Kidney (tissue), 22 donors: ENCODE measurements at places on chromosomes 12 and 14. TPM values are rescaled to one million over a fixed set of nuclear protein-coding genes. Genes with fewer than 3 reads are reported as not detected.

Gene OTOGL
- 0.47 TPM for total RNA-seq

Gene SLC4A8
- total RNA-seq, result 2.4 TPM

Gene GDF3
- 0.66 TPM for total RNA-seq

- no peak for DNase-seq
- H3K27me3 ChIP-seq, result no peaks in the 10 kb centered on the region
Observed at GRCh38 chr14:91964724-91965123, 17.2 kb upstream of the FBLN5 start.

- H3K36me3 ChIP-seq, result no peaks in the 10 kb centered on the region
- peak overlapping the region; percentile 76 for H3K4me3 ChIP-seq
- peaks cover 5% of the 10 kb centered on the region for H3K4me1 ChIP-seq
- peaks cover 4% of the 10 kb centered on the region for H3K27me3 ChIP-seq
Observed at GRCh38 chr12:53219292-53219955, 12.4 kb upstream of the ITGB7 start.

GRCh38 chr12:121738340-121738858, 25.8 kb downstream of the TMEM120B start:
- H3K27ac ChIP-seq, result no peak overlapping the region
- DNase-seq, result no peak
- no peaks in the 10 kb centered on the region for H3K4me1 ChIP-seq
- no peaks in the 10 kb centered on the region for H3K27me3 ChIP-seq
- no peaks in the 10 kb centered on the region for H3K36me3 ChIP-seq

DNA sequence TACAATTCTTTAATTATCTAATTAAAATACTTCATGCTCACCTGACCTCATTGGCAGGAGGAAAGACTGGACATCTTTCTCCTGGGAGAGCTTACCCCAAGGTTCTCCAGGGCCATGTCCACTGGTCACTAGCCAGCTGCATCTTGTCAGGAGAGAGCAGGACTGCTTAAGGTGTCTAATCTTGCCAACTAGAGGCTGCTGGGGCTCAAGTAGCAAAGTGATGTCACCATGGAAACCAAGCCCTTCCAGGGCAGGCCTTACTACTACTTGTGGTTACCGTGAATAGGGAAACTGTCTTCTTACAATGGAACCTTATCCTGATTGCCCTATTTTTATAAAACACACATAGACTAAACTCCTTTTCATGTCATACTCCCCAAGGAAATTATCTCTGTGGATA, 376.4 kb downstream of the SNAPC1 start:
- no peaks in the 10 kb centered on the region for H3K4me1 ChIP-seq
- no peaks in the 10 kb centered on the region for H3K36me3 ChIP-seq
- DNase-seq, result peak; percentile 31
- no peak overlapping the region for H3K4me3 ChIP-seq
- no peak overlapping the region for H3K27ac ChIP-seq

DNA sequence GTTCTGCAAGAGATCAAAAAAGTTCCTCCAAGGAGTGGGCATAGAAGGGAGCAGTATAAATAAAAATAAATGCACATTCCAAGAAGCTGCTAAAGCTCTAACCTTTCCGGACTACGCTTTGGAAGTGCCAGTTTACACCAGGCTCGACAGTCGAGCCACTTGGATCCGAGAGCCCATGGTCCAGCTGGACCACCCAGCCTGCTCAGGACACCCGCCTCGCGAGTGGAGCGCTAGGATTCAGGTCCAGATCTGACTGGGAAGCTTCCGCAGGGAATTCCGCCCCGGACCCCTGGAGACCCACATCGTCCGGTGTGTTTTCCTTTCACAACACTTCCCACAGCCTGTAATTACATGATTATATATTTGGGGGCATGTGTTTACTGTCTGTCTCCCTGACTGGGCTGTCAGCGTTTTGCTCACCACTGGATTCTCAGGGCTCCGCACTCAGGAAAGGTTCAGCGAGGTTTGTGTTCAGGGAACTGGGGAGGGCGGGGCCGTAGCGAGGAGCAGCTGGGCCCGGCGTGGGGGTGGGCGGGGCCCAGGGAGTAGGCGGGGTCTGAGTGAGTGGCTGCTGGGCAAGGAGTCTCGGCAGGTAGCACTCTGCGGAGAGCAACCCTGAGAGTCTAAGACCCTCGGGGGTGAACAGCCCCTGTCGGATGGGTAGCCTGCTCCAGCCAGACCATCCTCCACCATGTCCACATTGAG, 52.3 kb upstream of the TMEM263 start:
- peak; percentile 91 for DNase-seq
- no peaks in the 10 kb centered on the region for H3K36me3 ChIP-seq
- peak overlapping the region; percentile 73 for H3K4me3 ChIP-seq
- no peaks in the 10 kb centered on the region for H3K27me3 ChIP-seq
- no peak overlapping the region for H3K27ac ChIP-seq

- no peak overlapping the region for H3K27ac ChIP-seq
- DNase-seq, result no peak
- no peaks in the 10 kb centered on the region for H3K36me3 ChIP-seq
- H3K27me3 ChIP-seq, result no peaks in the 10 kb centered on the region
- H3K4me3 ChIP-seq, result no peak overlapping the region
Observed at GRCh38 chr12:44889162-44889561, 13.0 kb upstream of the NELL2 start.

DNA sequence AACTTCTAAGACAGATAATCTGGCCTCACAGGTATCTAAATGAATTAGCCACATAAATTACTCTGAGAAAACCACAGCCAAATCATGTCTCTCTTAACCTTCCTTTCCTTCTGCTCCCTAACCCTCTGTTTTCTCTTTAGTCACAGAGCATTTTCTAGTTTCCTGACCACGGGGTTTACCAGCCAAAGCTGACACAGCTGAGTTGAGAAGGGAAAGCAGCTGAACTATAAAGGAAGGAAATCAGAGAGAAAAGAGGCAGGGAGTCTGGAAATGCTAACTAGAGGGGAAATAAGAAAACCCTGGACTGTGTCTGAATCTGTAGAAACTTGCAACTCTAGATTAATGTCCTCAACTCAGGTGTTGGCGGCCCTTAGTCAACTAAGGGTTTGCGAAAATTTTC, 24.4 kb downstream of the ANKS1B start:
- H3K36me3 ChIP-seq, result no peaks in the 10 kb centered on the region
- DNase-seq, result no peak
- no peak overlapping the region for H3K4me3 ChIP-seq
- no peaks in the 10 kb centered on the region for H3K27me3 ChIP-seq

DNA sequence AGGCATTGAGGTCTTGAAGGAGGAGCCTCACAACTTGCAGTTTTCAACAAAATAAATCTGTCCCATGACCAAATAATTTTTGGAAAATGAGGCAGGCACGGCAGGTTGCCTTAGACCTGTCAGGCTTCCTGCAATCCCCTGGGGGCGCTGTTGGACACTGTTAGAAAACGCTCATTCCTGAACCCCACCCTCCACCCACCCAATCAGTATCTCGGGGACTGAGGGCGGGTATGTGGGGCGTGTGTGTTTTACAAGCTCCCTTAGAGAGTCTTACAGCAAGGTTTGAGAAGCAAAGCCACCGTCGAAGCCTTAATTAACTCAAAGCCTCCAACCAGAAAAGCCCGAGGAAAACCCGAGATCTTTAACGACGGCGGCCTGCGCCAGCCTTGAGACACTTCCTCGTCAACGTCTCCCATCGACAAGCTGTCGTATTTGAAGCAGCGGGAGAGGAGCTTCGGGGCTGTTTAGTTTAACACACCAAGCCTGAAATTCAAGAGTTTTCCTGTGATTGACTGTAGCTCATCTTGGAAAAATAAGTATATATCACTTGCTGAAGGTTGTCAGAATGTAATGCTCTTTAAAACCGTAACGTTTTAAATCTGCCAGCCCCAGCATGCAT, 123.0 kb downstream of the GLT1D1 start:
- no peak for DNase-seq
- no peak overlapping the region for H3K4me3 ChIP-seq
- no peaks in the 10 kb centered on the region for H3K27me3 ChIP-seq
- H3K36me3 ChIP-seq, result no peaks in the 10 kb centered on the region

DNA sequence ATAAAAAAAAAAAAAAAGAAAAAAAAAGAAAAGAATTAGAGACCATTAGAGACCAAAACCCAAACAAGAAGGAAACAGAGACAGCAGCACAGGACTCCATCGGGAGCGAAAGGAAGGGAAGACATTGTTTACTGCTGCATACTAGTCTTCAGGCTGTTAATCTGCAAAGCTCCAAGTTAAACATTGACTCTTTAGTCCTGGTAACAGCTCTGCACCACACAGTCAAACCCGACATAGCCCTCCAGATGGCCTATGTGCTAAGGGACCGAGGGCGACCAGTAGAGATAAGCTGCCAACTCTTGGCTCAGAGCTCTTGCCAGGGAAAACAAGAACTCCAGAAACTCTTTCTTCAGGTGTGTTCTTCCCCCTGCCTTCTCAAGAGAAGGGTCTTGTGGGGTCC, 7.8 kb downstream of the P2RX4 start:
- peak overlapping the region; percentile 69 for H3K27ac ChIP-seq
- no peak for DNase-seq
- no peaks in the 10 kb centered on the region for H3K36me3 ChIP-seq

- H3K4me1 ChIP-seq, result peaks cover 10% of the 10 kb centered on the region
- no peaks in the 10 kb centered on the region for H3K27me3 ChIP-seq
- peaks cover 4% of the 10 kb centered on the region for H3K36me3 ChIP-seq
- no peak overlapping the region for H3K27ac ChIP-seq
- H3K4me3 ChIP-seq, result no peak overlapping the region
Observed at GRCh38 chr12:32566663-32567295, 112.3 kb upstream of the DNM1L start.

GRCh38 chr12:1920436-1920835, 2.0 kb upstream of the CACNA2D4 start:
- no peaks in the 10 kb centered on the region for H3K4me1 ChIP-seq
- no peak for DNase-seq
- no peaks in the 10 kb centered on the region for H3K27me3 ChIP-seq
- no peak overlapping the region for H3K27ac ChIP-seq
- no peak overlapping the region for H3K4me3 ChIP-seq

GRCh38 chr14:83312511-83312910, 1778.9 kb upstream of the SEL1L start:
- no peak overlapping the region for H3K4me3 ChIP-seq
- H3K4me1 ChIP-seq, result no peaks in the 10 kb centered on the region
- no peaks in the 10 kb centered on the region for H3K36me3 ChIP-seq
- H3K27me3 ChIP-seq, result no peaks in the 10 kb centered on the region

GRCh38 chr12:115109863-115110262, 425.9 kb upstream of the TBX3 start:
- no peak for DNase-seq
- no peak overlapping the region for H3K27ac ChIP-seq
- no peak overlapping the region for H3K4me3 ChIP-seq
- H3K4me1 ChIP-seq, result no peaks in the 10 kb centered on the region
- H3K36me3 ChIP-seq, result no peaks in the 10 kb centered on the region
- H3K27me3 ChIP-seq, result no peaks in the 10 kb centered on the region

GRCh38 chr14:24260026-24260779, 2.8 kb downstream of the TGM1 start:
- H3K27ac ChIP-seq, result peak overlapping the region; percentile 18
- H3K4me1 ChIP-seq, result peaks cover 3% of the 10 kb centered on the region
- DNase-seq, result no peak

GRCh38 chr12:63129927-63130326, 21.1 kb downstream of the AVPR1A start:
- no peak overlapping the region for H3K4me3 ChIP-seq
- no peaks in the 10 kb centered on the region for H3K36me3 ChIP-seq
- no peaks in the 10 kb centered on the region for H3K4me1 ChIP-seq

- no peak overlapping the region for H3K27ac ChIP-seq
- no peaks in the 10 kb centered on the region for H3K27me3 ChIP-seq
- H3K36me3 ChIP-seq, result peaks cover 74% of the 10 kb centered on the region
- H3K4me1 ChIP-seq, result peaks cover under 1% of the 10 kb centered on the region
- no peak overlapping the region for H3K4me3 ChIP-seq
Observed at GRCh38 chr12:122517877-122518276, 8.9 kb downstream of the RSRC2 start.

- H3K36me3 ChIP-seq, result no peaks in the 10 kb centered on the region
- H3K27ac ChIP-seq, result peak overlapping the region; percentile 79
- H3K4me3 ChIP-seq, result no peak overlapping the region
- H3K27me3 ChIP-seq, result no peaks in the 10 kb centered on the region
- no peak for DNase-seq
Observed at GRCh38 chr12:121214855-121215745, 5.2 kb downstream of the P2RX4 start.

DNA sequence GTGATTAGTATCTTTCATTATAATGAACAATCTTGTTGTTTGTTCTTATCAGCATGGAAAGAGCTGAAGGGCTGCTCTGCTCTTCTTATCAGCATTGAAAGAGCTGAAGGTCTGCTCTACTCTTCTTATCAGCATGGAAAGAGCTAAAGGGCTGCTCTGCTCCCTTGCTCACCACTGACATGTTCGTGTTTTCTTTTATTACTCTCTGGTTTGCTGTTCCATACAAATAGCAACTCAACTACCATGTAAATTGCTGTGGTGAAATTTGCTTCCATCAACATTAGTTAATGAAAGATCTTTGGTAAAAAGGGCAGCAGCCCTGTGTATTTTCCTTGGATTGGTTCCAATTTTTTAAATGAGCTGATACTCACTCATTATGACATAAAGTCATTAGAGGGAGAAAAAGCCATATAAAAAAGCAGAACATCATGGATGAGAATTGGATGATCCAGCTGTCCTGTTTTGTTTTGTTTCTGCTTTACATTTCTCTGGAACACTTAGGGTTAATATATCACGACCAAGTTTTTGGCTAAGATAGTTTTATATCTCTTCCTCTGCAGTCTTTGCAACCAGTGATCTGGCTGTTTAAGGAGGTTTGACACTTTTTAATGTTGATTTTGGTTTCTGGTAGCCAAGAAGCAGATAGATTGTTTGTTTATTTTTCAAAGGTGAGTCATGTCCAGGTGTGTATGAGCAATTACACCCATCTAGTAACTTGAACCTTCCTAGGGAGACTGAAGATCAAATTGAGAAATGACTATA, 356.6 kb downstream of the CEP128 start:
- H3K4me1 ChIP-seq, result no peaks in the 10 kb centered on the region
- H3K4me3 ChIP-seq, result no peak overlapping the region
- no peak for DNase-seq
- H3K27ac ChIP-seq, result no peak overlapping the region

GRCh38 chr12:121812921-121813896, 9.4 kb downstream of the SETD1B start:
- H3K27ac ChIP-seq, result peak overlapping the region; percentile 69
- DNase-seq, result peak; percentile 68
- H3K4me3 ChIP-seq, result peak overlapping the region; percentile 83
- H3K27me3 ChIP-seq, result no peaks in the 10 kb centered on the region
- H3K36me3 ChIP-seq, result peaks cover 38% of the 10 kb centered on the region
- peaks cover 25% of the 10 kb centered on the region for H3K4me1 ChIP-seq

DNA sequence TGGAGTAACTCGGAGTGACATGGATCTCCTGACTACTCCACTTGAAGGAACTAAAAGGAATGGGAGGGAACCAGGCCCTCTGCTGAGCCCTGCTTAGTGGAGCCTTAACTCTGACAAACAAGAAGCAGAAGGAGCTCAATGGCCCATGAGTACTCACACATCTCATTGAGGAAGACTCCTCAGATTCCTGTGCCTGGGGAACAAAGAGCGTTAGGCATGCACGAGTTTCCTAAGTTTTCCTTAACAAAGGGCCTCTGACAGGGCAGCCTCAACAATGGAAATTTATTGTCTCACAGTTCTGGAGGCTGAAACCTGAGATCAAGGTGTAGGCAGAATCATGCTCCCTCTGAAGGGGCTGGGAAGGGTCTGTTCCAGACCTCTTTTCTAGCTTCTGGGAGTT, 185.7 kb upstream of the NTF3 start:
- no peak overlapping the region for H3K4me3 ChIP-seq
- no peak overlapping the region for H3K27ac ChIP-seq
- no peaks in the 10 kb centered on the region for H3K4me1 ChIP-seq
- no peak for DNase-seq
